ENCODE measurements at places on chromosomes 13 and 19.

DNA sequence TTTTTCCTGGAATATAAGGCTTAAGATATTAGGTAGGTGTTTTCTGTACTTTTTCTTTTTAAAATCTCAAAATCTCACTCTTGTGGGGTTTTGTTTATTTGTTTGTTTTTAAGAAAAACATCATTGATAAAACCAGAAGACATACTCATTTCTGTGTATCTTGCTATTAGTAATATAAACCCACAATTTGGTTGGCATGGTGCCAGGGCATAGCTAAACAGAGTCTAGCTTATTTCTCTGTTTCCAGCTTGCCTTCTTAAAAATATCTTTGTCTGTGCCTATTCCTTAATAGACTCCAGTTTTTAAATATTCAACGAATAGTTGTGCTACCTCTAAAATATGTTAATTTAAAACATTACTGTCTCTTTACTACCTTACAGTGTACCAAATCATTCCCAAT is 1121.9 kb upstream of the PCDH20 start:
- no peak for DNase-seq

- no peak for DNase-seq
These were observed 37.4 kb downstream of the GNG7 start for GRCh38 chr19:2665103-2665502.

- no peak for DNase-seq
These were observed 218.0 kb downstream of the RBM26 start for GRCh38 chr13:79187917-79188690.

DNA sequence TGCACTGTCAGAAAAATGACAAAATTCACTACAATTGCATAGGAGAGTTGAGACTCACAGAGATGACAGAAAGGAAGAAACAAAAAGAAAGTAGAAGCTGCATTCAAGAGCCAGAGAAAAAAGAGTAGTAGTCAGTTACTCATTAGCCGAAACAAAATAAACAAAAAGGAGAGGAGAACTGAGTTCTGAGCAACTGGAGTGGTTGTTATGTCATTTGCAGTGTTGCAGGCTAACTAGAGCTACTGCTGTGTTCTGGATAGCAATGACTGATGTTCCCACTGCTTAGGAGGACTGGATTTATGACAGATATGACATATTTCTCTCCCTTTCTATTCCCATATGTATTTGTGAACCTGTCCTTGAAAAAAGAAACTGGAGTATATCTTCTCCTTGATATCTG is 482.6 kb downstream of the RFC3 start:
- no peak for DNase-seq

GRCh38 chr13:36193151-36193855 is 21.1 kb downstream of the SOHLH2 start:
- no peak for DNase-seq

- no peak for DNase-seq
These were observed 1325.2 kb upstream of the PRR20A start for GRCh38 chr13:55815458-55816033.

DNA sequence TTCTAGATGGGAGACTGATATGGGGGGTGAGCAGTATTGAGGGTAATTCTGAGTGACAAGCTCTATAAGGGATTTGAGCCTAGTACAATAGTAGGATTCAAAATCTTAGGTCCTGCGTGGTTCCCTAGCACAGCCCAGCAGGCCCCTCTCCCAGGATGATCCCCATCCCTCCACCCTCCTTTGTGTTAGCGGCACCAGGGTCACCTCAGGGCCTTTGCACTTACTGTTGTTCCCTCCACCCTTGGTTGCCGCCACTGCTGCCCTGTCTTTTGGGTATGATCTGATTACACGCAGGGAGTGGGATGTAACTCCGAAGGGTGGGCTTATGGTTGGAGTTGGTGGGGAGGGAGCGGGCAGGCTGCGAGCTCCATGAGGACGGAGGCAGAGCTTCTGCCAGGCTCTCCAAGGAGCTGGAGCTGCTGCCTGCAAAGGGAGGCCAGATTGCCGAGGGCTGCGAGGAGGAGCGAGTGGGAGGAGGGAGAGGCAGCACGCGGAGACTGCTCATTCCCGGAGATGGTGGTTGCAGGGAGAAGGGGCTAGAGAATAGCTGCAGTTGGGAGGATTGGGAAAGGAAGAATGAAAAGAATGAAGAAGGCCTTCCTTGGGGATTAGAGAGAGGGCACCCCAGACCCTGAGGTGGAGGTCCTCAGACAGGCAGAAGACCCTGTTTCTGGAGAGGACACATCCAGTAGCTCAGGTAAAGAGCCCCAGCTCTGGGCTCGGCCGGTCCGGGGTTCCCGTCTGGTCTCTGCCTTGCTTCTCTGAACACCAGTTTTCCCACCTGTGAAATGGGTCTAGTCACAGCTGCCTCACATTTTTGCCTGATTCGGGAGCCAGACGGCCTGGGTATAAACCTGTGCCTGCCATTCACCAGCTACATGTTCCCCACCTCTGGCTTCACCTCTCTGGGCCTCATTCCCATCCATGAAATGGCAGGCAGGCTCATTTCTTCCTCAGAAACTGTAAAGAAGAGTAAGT is 5.2 kb downstream of the NACC1 start:
- DNase-seq, result no peak

DNA sequence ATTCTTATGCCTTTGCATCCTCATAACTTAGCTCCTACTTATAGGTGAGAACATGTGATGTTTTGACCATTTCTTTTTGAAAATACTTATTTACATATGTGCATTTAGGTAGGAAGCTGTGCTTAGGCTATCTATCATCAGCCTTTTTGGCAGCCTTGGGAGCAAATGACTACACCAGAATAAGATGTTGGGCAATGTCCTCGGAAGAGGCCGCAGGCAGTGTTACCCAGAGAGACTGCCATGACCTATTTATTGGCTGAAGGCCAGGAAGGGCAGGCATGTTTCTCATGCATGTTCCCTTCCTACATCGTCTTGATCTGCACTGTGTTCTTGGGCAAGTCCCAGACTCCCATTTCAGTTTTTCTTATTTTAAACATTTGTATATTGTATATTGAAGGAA is 122.3 kb downstream of the B3GLCT start:
- no peak for DNase-seq

DNA sequence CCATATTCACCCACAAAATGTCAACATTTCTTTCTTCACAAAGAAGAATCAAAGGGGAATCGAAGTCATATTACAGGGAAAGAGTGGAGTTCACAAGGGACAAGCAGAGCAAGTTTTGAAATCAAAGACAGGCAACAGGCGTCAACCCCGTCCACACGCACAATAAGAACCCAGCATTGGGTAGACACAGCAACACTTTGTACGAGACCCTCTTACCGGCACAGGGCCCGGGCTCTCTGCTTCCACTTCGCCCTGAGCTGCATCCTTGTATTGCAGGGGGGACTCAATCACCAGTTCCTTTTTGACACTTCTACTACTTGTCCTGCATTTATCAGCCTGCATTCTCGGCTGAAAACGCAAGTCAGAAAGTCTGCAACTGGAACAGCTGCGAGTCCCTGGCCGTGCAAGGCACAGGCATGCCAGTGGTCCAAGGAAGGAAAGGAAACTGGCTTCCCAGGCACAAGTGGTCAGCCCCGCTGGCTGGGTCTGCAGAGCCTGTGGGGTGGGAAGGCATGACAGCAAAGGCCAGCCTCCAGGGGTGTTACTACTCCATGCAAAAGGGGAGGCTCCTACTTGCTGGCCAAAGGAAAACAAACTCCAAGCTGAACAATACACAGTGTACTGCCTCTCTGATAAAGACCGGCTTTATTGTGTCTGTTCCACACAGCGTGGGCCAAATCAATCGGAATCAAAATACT is at the start of gene DOCK9:
Gene DOCK9 (minus strand): TSS at position 497 of the 698 bp plus-strand sequence. CDS start 155 bp downstream, at position 342.
- DNase-seq, result no peak

DNA sequence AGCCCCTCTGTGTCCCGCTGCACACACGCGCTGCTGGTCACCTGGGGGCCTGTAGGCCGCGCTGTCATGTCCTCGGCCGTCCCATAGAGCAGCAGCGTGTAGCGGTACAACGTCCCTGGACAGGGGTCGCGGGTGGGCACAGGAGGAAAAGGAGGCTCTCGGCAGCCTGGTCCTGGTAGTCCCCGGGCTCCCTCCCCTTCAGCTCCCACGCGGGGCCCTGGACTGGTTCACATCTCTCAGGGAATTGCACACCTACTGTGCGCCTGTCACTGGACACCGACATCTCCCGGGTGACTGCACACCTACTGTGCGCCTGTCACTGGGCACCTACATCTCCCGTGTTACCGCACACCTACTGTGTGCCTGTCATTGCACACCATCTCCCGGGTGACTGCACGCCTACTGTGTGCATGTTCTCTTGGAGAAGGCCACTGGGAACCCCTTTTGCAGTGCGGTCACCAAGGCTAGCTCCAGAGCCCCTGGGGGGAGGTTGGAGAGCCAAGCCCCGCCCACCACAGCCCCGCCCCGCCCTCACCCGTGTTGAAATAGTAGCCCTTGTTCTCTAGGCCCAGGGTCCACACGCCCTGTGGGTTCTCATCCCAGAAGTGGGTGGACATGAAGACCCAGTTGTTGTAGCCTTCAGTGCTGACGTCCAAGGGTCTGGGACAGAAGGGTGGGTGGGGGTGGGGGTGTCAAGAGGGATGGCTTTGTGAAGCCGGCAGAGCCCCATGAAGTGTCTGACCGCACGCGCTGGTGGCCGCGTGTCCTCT is 3.5 kb upstream of the C19orf25 start:
- peak; percentile 80 for DNase-seq

GRCh38 chr13:40275636-40276035 is 390.8 kb downstream of the FOXO1 start:
- DNase-seq, result no peak

DNA sequence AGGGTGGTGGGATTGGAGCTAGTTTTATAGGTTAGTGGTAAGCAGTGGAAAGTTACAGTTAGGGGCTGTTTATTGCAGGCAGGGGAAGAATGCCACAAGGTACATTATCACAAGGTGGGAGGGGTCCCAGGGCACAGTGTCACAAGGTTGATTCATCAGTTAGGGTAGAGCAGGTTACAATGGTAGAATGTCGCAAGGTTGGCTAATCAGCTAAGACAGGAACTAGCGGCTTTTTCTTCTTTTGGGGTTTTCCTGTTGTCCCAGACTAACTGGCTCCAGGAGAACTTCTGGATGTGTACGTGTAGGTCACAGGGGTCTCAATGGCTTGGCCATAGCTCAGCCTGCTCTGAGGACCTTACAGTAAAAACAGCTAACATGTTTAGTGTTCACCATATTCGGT is 1221.1 kb downstream of the SLITRK1 start:
- no peak for DNase-seq

DNA sequence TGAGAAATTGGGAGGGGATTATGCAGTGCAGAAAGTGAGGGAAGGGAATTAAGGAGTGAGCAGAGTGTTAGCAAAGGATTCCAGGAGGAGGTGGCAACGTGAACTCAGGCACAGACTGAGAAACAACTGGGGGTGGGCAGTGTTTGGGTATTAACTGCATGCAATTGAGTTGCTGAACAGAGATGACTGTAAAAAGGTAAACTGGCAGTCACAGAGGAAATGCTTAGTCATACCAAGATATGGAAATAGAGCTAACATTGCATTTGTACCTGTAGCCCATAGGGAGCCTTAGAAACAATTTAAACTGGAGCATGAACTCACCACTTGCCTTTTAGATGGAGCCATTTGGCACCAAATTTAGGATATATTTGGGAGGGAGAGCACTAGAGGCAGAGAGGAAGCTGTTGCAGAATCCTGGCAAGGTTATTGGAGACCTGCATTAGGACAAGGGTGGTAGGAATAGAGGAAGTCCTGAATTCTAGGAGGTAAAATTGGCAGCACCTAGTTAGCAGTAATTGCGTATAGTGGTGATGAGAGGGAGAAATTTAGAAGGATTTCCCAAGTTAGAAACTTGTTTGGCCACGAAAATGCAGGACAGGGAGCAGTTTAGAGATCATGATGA is 100.6 kb upstream of the FRY start:
- DNase-seq, result no peak

DNA sequence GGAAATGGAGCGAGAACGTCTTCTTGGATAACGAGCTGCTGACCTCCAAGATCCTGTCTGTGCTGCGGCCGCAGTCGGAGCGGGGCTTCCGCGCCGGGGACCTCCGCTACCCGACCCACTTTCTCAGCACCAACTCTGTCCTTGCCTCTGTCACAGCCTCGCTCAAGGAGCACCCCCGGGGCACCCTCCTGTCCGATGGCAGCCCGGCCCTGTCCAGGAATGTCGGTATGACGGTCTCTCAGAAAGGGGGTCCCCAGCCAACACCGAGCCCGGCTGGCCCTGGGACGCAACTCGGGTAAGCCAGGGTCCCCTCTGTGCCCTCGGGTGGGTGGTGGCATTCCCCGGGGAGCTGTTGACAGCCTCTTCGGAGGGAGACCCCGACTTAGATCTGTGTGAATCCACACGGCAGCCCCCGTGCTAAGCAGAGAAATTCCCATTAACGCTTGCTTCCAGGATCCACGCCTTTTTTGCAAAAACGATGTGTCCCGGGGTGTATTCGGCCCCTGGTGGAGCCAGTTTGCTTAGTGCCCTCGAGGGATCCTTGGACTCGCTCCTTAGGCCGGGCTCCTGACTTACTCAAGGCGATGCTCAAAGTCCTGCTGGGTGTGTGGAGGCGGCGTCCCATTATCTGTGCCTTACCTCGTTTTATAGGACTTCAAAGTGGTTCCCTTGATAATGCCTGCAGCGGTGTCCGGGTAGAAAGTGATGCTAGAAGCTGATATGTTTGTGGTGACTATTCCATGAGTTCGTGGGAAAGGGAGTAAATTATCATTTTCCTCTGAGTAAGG is 48.5 kb downstream of the PEX11G start:
- no peak for DNase-seq

DNA sequence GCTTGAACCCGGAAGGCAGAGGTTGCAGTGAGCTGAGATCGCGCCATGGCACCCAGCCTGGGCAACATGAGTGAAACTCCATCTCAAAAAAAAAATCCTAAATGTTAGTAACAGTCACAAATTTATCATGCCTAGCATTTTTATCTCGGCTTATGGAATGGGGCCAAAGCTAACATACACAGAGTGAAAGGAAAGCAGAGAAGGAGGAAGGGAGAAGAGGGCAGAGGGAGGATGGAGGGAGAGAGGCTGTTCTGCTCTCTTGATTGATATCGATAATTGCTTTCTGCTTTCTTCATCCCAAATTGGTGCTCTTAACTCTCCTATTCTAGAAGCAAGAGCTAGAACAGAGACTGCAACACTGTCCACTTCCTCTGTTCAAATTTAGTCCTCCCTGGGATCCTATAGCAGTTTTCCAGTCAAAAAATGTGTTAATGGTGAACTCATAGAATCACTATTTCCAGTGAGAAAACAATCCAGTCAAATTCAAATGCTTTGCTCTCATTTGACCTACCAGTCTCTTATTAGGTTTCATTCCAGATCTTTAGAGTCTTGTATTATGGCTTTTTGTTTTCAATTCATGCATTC is 15.8 kb upstream of the TUBGCP3 start:
- DNase-seq, result no peak

DNA sequence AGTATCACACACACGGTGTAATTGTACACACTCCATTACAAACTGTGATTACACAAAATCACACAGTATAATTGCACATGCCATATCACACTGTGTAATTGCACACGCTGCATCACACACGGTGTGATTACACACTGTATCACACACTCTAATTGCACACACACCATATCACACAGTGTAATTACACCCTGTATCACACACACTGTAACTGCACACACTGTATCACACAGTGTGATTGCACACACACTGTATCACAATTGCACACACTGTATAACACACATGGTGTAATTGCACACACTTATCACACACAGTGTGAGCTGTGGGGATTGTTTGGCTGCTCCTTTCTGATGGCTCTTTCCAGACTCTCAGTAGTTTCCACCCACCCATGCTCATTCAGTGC is 162.6 kb upstream of the SGCG start:
- no peak for DNase-seq
